ENCODE measurements at places on chromosomes 5 and 9.

- no peak for DNase-seq
Observed at GRCh38 chr5:121853850-121854249, 2.2 kb downstream of the FTMT start.

DNA sequence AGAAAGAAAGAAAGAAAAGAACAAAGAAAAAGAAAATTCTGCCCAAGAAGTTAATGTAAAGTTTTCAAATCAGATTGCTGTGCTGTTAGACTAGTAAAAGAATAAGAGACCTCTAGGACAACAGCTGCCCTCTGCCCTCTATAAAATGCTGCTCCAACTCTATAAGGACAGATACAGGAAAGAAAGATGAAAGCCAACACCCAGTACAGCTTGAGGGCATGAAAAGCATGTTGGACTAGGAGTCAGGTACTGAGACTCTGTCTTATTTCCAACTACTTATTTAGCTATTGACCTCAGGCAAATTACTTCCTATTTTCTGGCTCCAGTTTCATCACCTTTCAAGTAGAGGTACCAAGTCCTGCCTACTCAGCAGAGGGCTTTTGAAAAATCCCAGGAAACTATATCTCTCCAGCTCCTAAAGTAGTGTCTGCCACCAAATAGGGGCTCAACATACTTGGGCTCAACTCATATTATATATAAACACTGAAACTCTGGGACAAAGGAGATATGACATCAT, 5.7 kb downstream of the HBEGF start:
- no peak for DNase-seq

DNA sequence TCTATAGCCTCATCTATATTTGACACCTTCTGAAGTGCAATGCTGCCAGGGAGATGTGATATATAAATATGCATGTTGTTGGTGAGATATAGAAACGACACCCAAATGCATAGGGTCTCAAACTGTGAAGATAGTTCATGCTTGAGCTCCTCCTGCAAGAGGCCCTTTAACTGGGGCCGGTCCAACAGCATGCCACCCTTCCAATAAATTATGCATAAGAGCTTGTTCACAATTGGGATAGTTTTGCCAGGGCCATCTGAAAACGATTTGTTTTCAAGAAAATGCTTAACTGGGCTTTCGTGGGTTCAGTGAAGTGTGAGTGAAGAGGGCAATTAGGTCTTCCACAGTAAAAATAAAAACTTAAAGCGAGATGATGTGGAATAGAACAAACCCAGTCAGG, 424.2 kb upstream of the WWC1 start:
- DNase-seq: no peak

DNA sequence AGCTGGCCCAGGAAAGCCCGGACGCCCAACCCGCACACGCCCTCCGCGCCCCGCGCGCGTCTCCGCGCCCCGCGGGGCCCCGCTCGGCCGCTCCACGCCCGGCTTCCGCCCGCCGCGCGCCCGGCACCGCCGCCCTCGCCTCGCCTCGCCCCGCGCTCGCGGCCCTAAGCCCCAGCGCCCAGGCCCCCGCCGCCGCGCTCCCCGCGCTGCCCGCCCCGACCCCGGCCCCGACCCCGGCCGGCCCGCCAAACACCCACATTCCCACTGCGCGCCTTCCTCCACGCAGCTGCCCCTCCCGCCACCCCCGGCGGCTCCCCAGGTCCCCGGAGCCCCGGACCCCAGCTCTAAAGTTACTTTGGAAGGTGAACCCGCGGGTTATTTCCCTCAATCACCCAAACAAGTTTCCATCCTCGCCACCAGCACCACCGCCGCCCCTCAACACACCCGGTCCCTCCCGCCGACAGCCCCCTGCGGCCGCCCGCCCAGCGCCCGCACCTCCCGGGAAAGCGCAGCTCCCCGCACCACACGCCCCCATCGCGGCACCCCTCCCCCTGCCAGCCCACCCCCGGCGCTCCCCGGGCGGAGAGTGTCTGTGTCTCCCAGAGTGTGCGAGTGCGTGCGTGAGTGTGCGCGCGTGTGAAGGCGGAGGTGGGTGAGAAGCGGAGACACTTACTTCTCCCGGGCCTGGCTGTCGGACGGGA, 439 bp downstream of the SSBP2 start:
- no peak for DNase-seq

GRCh38 chr9:106677374-106677773, 185.6 kb upstream of the ZNF462 start:
- no peak for DNase-seq

GRCh38 chr9:111195766-111196165, 134.3 kb downstream of the OR2K2 start:
- no peak for DNase-seq
